Activated CD4-positive, alpha-beta T cell treated with anti-CD3 and anti-CD28 coated beads for 36 hours (primary cell): ENCODE measurements at places on chromosomes 11 and 22. TPM values are rescaled to one million over a fixed set of nuclear protein-coding genes. Genes with fewer than 3 reads are reported as not detected.

The MMP12 gene
- not detected for total RNA-seq

The TMPRSS6 gene
- total RNA-seq, result 17.6 TPM

The RIMBP3B gene
- total RNA-seq, result 0.41 TPM

The OR51D1 gene
- total RNA-seq, result not detected

The CNTF gene
- total RNA-seq, result 3.4 TPM

The GAL3ST3 gene
- 0.69 TPM for total RNA-seq

The OR2AG2 gene
- total RNA-seq, result 0.26 TPM

The SEPTIN3 gene
- 2.2 TPM for total RNA-seq

The PHLDA2 gene
- 3.1 TPM for total RNA-seq

The SPON1 gene
- total RNA-seq, result 0.26 TPM

The ZNHIT2 gene
- 9.7 TPM for total RNA-seq

The CATSPER1 gene
- total RNA-seq, result not detected

The PKDREJ gene
- total RNA-seq, result not detected

The RRM1 gene
- 259 TPM for total RNA-seq

The KDM4D gene
- 1.5 TPM for total RNA-seq

The FBXO7 gene
- total RNA-seq, result 81.3 TPM

The TMEM179B gene
- total RNA-seq, result 19.5 TPM

The IL17RA gene
- total RNA-seq, result 13.3 TPM

- DNase-seq, result no peak
Observed at GRCh38 chr11:16195651-16196050, 160.7 kb downstream of the SOX6 start.

DNA sequence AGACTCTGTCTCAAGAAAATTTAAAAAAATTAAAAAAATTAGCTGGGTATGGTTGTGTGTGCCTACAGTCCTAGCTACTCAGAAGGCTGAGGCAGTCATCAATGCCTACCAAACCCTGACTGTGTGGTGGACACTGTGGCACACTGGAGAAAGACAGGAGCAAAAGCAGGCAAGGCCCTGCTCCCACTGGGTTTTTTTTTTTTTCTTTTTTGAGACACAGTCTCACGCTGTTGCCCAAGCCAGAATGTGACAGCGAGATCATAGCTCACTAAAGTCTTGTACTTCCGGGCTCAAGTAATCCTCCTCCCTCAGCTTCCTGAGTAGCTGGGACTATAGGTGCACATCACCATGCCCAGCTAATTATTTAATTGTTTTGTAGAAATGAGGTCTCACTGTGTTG is 4.6 kb downstream of the NEFH start:
- DNase-seq, result no peak

GRCh38 chr11:112637076-112637475 is 324.1 kb upstream of the NCAM1 start:
- no peak for DNase-seq

GRCh38 chr22:38435965-38436364 is 19.0 kb downstream of the KCNJ4 start:
- DNase-seq, result no peak

DNA sequence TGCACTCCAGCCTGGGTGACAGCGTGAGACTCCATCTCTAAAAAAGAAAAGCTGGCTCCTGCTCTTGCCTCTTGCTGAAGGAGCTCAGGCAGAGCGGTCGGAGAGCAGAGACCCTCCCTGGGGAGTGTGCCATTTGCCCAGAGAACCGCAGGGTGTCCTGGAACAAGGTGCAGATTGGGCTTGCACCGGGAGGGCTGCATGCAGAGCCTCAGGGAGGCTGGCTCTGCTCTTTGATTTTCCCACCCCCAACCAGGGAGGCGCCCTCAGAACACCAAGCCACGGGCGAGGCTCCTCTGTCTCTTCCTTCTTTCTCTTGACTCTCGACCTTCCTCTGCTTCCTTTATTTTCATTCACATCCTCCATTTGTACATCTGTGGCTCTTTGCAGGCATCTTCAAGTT is 889.1 kb downstream of the OPCML start:
- no peak for DNase-seq

DNA sequence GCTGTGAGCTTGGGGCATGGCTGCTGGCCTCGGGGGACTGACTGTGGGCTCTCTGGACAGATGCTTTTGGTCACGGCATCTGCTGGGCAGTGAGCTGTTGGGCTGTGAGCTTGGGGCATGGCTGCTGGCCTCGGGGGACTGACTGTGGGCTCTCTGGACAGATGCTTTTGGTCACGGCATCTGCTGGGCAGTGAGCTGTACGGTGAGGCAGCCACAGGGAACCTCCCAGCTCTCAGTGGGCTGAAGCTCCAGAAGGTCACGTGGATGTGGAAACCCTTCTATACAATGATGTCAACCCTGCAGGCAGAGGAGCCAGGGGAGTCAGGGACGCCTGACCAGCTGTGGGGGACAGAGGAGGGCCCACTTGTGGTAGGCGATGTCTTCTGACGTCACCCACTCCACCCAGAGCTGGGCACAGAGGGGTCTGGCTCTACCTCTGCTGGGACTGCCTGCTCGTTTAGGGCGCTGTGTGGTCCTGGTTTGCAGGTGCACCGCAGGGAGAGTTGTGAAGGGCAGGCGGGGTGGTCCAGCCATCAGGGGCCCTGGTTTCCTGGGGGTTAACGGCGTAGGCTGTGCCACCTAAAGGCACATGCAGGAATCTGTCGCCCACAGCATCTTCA is 1331.3 kb downstream of the BRD1 start:
- DNase-seq, result no peak

DNA sequence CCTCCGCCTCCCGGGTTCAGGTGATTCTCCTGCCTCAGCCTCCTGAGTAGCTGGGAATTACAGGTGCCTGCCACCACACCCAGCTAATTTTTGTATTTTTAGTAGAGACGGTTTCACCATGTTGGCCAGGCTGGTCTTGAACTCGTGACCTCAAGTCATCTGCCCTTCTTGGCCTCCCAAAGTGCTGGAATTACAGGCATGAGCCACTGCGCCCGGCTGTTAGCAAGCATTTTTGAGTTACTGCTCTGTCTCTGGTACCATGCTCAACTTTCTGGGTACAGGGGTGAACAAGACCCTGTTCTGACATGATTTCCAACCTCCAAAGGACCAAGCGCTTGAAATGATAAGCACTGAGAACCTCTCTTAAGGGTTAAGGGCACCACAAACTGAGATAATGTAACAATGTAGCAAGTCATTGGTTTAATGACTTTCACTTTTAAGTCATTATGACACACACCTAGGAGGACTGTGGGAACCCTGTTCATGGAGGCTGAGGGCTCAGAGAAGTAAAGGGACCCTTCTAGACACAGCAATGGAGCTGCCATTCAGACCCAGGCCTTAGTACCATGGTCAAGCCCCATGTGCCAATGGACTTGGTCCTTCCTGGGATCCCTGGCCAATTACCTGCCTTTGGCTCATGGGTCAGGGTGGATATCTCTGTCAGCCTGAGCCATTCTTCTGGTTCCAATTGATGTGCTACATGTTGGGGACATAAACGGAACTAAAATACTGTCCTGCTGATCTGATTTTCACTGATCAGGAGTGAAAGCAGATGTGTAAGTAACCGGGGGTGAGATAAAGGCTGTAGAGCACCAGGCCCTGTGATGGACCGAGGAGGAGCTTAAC is 11.6 kb downstream of the SLC3A2 start:
- DNase-seq, result no peak

- DNase-seq, result no peak
Observed at GRCh38 chr11:55967914-55968313, 1.8 kb downstream of the OR10AG1 start.

- DNase-seq, result no peak
Observed at GRCh38 chr22:36199001-36199551, 2.5 kb downstream of the APOL4 start.

GRCh38 chr11:2693271-2694261 is 6.2 kb downstream of the KCNQ1OT1 start:
- peak; percentile 2 for DNase-seq

DNA sequence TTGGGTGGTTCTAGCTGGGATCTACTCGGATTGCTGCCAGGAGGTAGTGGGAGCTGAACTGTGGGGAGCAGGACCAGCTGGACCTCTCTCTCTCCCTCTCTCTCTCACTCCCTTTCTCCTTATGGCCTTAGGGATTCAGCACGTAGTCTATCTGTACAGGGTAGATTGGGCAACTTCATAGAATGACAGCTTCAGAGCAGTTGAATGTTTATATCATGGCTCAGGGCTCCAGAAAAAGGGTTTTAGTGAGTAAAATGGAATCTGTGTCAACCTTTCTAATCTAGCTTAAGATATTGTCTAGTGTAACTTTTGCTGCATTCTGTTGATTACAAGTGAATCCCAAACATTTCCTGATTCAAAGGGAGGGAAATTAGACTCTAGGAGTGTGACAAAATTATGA is 127.7 kb upstream of the PDGFD start:
- no peak for DNase-seq

DNA sequence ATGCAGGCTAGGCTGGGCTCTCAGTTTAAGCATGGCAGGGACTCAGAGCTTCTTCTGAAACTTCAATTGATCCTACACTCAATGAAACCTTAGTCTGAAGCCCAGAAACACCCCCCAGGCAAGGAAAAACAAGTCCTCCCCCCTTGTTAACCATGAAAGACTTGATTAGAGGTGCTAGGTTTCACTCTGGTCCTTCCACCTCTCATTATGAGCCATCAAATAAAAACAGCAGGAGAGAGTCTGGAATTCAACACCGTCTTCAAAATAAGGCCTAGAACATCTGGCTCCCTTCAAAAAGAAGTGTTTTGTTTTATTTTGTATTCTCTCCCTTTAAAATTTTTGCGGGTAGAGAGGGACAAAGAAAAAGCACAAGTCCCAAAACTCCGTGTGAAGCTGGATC is 95.7 kb downstream of the NAT10 start:
- no peak for DNase-seq

- DNase-seq, result no peak
Observed at GRCh38 chr11:73653996-73654395, 7.6 kb downstream of the PLEKHB1 start.

- no peak for DNase-seq
Observed at GRCh38 chr11:9399466-9399865, 15.0 kb downstream of the IPO7 start.

DNA sequence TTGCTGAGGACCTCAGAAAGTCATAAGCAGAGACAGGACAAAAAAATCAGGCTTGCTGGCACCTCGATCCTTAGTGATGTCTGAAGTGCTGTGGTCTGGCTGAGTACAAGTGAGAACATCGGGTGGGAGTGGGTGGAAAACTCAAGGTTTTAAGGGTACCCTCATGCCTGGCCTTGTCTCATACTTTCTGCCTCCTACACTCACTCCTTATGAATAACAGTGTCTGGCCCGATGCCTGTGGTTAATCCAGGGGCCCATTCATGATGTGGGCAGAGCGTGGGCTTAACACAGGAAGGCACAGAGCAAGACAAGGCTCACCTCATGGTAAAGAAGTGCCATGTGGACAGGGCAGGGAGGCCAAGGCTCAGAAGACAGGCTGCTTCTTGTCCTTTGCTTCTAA is 11.0 kb upstream of the UCP3 start:
- DNase-seq, result peak; percentile 83

- no peak for DNase-seq
Observed at GRCh38 chr11:109034339-109034696, 369.4 kb downstream of the DDX10 start.

DNA sequence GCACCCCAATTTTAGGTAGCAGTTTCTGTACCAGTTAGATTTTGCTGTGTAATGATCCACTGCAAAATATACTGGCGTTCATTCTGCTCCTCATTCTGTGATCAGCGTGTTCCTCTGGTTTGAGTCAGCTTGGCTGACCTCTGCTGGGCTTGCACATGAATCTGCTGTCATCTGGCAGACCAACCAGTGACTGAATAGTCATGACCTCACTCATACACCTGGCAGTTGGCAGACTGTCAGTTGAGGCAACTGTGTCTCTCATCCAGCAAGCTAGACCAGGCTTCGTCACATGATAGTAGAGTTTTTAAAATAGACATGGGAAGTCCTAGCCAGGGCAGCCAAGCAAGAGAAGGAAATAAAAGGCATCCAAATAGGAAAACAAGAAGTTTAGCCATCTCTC is 316.3 kb upstream of the LARGE1 start:
- DNase-seq, result no peak

- no peak for DNase-seq
Observed at GRCh38 chr11:1785749-1786413, 22.2 kb upstream of the CTSD start.

GRCh38 chr11:108307751-108308150 is 84.9 kb downstream of the ATM start:
- no peak for DNase-seq

- DNase-seq, result no peak
Observed at GRCh38 chr11:86916330-86916729, 38.9 kb downstream of the FZD4 start.

- DNase-seq, result peak; percentile 7
Observed at GRCh38 chr11:95891423-95892170, 32.3 kb downstream of the MTMR2 start.

DNA sequence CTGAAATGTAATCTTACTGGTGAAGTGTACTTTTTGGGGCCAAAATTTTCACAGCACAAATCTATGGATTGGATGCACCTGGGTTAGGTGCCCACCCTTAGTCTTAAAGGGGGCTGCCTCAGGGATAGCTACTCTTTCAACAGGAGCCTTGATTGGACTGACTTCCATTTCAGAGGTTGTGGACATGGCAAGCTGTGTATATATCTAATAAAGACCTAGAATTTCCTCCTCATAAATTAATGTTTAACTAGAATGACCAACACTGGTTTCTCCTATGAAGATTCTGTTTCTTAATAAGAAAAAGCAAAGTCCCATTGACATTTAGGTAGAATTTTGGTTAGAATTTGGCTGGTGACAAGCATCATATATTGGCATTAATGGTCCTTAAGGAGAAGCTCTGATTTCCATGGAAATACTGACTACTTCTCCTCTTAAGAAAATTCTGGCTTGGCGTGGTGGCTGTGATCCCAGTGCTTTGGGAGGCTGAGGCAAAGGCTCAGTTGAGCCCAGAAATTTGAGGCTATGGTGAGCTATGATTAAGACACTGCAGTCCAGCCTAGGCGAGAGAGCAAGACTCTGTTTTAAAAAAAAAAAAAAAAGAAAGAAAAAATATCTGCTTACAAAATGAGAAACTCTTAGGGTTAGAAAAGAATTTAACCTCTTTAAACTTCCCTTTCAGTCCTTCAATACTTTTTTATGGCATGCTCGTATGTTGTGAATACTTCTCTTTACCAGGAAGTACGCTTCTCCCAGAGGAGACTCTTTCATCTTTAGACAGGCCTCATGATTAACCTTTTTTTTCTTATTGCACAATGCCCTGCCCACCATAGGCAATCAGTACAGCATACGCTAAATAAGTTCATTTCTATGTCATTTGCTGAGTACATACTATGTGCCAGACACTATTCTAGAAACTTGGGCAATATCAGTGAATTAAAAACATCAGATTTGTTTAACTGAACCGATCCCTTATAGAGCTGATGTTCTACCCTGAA is 77.2 kb downstream of the PRR5L start:
- no peak for DNase-seq

DNA sequence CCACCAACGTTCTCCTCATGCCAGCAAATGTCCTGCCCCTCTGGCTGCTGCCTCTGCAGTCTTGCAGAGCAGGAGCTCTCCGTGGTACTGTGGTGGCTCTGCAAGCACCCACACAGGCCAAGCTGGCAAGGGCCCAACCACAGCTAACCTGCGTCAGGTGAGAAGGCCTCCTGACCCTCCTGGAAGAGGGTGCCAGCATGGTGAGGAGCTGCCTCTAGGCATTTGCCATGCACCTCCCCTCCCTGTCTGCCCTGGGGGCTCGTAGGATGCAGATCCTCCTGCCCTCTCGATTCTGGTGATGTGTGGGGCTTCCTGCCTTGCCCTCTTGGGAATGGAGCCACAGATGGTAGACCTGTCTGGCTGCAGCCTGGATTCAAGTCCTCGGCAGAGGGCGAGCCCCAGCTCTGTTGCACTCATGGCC is 1408.8 kb downstream of the TBC1D22A start:
- DNase-seq, result no peak
